ENCODE measurements at places on chromosomes 2 and 18.

DNA sequence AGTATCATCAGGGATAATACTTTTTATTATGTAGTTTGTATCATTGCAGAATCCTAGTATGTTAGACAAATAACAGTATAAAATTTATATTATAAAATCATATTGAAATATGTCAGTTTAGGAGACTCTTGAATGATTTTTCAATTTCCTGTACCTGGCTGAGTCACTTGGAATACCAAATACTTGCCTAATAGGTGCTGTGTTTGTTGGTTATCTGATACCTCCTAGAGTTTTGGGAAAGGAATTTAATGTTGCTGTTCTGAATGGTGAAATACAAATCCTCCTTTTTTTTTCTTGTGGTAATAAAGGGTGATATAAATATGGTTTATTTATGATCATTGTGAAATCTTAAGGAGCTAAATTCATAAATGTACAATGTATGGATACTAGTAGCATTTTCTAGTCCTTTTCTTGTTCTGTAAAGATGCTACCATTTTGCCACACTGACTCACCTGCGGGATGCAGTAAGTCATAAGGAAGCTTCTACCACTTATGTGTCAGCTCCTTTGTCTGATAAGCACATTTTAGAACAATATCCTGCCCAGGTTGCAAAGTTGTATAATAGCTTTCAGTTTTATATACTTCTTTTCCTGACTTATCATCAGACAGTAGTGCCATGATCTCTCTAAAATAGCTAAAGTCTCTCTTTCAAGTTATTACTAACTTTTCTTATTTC lies 465.5 kb downstream of the XIRP2 start:
- no peak for DNase-seq

DNA sequence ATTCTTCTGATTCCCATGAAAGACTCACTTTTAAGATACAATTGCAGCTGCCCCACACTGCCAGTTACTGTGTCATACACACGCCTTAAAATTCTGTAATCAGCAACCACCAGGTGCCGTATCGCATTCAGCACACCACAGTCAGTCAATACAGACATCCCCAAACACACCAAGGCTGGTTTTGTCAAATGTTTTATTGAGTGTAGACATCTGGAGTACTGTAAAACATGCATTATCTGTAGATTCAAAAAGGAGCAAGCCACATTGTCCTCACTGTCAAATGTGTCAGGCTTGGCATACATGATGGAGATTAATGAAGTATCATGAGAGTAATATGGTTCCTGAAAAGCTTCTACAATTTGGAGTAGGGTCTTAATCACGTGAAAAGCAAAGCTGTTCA lies 109.7 kb upstream of the SP3 start:
- no peak for DNase-seq

DNA sequence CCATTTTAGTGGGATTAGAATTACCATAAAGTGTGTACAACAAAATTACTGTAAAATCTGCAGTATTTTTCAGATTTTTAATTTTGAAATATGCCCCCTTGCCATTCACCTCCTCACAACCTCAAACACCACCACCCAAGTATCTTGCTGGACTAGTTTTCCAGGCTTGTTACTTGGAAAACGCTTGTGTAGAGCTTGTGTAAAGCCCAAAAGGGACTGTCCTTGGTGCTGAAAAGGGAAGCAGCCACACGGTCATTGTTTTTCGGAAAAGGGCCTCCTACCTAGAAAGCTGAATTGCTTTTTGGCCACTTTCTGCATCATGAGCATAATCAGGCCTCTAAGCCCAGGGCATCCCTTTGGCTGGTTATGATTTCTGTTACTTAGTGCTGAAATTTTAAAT lies 563.4 kb downstream of the LRRTM4 start:
- no peak for DNase-seq

DNA sequence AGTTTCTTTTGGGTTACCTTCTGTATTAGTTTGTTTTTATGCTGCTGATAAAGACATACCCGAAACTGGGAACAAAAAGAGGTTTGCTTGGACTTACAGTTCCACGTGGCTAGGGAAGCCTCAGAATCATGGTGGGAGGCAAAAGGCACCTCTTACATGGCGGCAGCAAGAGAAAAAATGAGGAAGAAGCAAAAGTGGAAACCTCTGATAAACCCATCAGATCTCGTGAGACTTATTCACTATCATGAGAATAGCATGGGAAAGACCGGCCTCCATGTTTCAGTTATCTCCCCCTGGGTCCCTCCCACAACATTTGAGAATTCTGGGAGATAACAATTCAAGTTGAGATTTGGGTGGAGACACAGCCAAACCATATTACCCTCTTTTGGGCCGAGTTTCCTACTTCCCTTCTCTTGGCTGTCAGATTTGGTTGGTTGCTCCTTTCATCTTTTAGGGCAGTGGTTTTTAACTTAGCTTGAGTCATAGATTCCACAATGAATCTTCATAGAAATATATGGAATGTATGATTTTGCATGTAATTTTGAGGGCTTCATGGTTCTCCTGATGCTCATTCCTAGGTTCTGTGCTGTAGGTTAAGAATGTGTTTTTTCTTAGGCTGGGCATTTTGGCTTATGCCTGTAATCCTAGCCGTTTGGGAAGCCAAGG lies 44.2 kb downstream of the CEP192 start:
- no peak for DNase-seq

- no peak for DNase-seq
These were observed 218.0 kb upstream of the CWC22 start for GRCh38 chr2:180225118-180225517.
